ENCODE measurements at places on chromosomes 7 and 10.

- no peak for DNase-seq
Measured at GRCh38 chr7:14207138-14207537, 217.7 kb upstream of the ETV1 start.

DNA sequence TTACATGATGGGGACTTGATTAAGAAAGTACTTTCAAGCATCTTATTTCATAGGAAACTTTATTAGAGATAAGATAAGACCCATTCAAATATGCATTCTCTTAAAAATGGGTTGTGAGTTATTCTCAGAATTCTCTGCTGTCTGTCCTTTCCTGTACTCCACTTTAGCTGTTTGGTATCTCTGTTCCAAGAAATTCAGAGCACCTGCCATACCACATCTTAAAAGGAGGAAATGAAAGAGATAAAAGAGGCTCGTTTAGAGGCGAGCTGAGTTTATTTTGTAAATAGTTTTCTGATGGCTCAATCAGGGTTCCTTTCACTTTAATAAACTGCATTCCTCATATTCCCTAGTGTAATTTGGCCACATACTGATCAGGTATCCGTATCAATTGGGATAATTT is 87.2 kb downstream of the MDFIC start:
- no peak for DNase-seq

GRCh38 chr10:33134011-33134751 is 176.2 kb upstream of the ITGB1 start:
- peak; percentile 67 for DNase-seq

GRCh38 chr7:156139112-156139511 is 326.8 kb upstream of the SHH start:
- DNase-seq, result no peak

DNA sequence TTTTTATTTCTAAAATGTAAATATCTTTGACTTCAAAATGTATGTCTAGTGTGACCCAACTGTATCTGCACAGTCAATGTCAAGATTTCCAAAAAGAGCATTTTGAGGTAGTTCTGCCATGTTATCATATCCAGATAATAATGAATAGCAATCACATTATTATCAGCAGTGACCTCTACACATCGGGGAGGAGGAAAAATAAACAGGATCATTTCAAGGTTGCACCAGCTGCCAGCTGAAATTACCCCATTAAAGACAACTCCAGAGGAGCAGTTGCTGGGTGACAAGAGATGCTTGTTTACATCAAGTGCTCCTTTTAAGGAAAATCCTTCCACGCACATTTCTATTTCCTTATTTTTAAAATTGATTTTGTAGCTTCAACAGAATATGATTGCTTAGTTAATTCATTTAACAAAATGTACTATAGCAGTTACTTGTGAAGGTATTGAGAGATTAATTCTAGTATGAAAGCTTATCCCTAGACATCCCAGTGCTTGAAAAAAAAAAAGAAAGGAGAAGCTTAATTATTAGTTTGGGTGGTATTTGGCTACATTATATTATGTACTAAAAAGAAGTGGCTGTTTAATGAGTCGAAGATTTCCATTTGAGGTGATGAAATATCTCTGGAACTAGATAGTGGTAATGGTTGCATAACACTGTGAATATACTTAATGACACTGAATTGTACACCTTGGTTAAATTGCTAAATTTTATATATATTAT is 19.3 kb upstream of the SLC35G1 start:
- DNase-seq, result no peak

- DNase-seq, result no peak
Measured at GRCh38 chr7:114687238-114687637, 234.7 kb upstream of the MDFIC start.

DNA sequence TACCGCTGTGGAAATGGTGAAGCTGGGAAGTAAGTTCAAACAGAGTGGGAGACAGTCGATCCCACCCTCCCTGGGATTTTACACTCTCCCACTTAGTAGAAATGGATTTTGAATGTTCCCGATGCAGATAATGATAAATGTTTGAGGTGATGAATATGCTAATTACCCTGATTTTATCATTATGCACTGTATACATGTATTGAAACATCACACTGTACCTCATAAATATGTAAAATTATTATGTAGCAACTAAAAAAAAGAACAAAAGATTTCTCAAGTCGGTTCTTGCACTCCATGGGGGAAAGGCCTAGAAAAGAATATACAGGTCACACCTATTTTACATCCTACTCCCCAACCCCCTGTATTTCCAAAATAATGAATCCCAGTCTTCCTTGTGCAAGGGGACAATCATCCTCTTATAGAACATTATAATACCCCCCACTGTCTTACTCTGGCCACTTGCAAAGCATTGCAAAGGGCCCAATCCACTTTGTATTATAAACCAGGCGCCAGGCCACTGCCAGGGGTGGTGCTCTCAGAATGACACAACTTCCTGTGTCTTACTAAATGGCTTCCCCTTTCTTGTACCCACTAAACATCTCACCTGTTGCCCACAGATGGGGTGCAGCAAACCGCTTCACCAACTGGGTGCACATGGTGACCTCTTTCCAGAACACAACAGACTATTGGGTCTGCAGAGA is 20.6 kb upstream of the OR2AE1 start:
- DNase-seq, result no peak

- no peak for DNase-seq
Measured at GRCh38 chr10:3530346-3530745, 254.7 kb downstream of the KLF6 start.

- no peak for DNase-seq
Measured at GRCh38 chr7:155856656-155857055, 44.4 kb upstream of the SHH start.

DNA sequence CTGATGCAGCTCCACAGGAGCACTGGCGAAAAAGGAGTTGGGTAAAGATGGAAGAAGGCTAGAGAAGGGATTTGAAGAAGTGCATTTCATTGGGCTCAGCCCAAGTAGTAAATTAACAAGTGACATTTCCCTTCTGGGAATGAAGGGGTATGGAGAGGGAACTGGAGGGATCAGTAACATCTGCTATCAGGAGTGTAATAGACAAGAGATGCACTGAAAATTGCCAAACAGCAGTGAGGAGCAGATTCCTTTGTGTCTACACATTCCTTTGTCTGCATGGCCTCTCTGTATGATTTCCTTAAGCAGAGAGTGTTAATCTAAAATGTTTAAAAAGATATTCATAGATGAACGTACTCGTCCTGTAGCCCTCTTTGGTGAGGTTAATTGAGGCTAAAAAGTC is 148.2 kb upstream of the FERD3L start:
- DNase-seq, result no peak

- no peak for DNase-seq
Measured at GRCh38 chr10:2949948-2950354, 117.4 kb upstream of the PFKP start.

DNA sequence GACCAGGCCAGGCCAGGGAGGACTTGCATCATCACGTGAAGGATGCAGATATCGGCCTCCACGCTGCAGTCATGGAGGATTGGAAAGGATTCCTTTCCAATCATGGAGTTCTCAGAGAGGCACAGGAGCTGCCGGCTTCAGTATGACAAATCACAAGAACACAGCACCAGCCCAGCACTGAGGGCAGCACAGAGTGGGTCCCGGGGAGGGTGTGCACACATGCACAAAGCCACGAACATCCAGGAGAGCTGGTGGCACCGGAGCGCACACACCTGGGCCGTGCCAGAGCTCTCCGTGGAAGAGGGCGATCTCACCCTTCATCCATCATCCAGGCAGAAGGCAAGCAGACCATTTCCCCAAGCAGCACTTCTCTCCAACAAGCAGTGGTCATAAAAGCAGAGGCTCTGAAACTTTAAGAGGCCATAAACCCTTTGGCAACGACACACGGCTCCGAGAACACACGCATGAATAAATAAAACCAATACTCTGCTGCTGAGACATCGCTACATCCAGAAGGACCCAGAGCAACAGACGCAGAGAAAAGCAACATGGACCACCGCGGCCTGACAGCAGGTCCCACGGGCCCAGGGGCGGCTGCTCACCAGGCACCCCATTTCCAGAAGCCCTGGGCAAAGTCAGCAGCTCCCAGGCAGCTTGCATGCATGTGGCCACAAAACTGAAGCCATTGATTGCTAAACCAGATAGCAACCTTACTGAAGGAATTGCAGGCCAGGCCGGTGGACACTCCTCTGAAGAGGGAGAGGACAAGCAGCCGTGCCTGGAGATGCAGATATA is 180.8 kb downstream of the USP6NL start:
- no peak for DNase-seq

- no peak for DNase-seq
Measured at GRCh38 chr7:90595801-90596670, at the start of gene CDK14. Gene CDK14, plus strand, starts transcription at chr7:90596321. Its CDS starts 307 bp downstream, at chr7:90596628.

DNA sequence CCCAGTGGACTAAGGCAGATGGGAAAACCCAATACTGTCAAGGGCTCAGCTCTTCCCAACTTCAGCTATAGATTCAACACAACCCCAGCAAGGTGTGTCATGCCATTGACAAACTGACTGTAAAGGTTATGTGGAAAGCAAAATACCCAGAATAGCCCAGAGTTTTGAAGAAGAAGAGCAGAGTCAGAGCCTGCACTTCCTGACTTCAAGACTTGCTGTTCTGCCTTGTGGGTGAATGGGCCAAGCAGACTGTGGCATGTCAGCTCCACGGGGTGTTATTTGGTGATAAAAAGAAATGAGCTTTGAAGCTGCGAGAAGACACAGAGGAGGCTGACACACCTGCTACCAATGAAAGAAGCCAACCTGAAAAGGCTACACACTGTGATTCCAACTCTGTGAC is 89.7 kb downstream of the NKX6-2 start:
- no peak for DNase-seq

DNA sequence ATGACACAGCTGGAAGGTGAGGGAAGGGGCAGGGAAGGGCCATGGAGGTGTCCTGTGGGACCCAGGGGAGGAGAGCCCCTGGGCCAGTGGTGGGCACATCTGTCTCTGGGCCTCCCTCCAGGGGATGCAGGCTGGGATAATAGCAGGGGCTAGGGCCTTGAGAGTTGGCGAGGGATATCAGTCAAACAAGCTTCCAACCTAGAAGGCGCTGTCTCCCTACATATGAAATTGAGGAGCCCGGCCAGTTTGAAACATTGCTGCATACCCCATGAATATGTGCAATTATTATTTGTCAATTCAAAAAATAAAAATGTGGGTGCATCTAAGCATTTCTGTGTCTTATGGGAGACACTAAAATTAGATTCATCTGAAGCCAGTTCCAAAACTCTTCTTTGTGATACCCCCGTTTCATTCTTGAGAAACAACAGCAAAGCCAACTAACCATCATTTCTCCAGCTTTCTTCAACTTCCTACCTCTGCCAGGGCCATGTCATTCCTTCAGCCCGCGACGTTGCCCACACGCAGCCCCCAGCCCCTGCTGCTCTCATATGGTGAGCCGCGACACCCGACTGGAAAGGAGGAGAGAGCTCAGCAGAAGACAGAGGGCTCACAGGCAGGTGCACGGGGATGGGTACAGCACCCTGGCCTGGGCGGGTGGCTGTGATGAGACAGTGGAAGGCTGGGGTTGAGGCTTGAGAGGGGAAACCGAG is 418.7 kb downstream of the GLRX3 start:
- DNase-seq, result no peak

GRCh38 chr7:99196536-99197258 is 11.2 kb downstream of the KPNA7 start:
- DNase-seq, result no peak

DNA sequence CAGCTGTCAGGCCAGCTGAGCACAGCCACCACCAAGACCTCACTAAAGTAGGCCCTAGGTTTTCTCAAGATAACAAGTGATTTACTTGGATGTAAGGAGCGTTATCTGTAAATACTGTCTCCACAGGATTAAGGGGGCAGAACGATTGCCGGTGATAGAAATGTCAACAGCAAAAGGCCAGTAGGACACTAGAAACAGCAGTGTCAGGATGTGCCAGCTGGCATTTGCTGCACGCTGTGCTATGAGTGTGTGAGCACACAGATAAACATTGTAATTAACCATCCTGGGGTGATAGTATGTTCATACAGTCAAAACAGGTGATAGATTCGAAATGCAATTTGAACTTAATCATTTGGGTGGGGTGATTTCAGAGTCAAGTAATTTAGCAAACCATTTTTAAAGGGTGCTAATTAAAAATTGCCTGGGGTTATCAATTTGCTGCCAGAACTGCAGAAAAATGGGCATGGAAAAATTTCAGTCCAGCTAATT is 36.3 kb upstream of the NOBOX start:
- DNase-seq, result no peak

- DNase-seq, result no peak
Measured at GRCh38 chr10:98469001-98469931, 22.5 kb upstream of the HPS1 start.

DNA sequence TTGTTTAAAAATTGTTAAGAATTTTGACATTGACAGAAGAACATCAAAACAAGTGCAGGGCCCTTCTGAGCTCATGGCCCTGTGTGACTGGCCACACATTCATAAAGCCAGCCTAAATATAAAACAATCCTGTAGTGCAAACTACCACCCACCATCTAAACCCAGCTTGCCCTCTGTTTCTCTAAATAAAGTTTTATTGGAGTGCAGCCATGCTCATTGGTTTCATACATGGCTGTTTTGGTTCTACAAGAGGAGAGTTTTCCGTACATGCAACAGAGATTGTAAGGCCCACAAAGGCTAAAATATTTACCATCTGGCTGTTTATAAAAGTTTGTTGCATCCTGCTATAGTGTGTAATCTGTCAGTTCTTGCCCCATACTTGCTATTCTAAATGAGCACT is 54.6 kb upstream of the TRIM24 start:
- no peak for DNase-seq

- peak; percentile 66 for DNase-seq
Measured at GRCh38 chr10:102225646-102226541, at the start of gene ELOVL3. Gene ELOVL3, plus strand, starts transcription at chr10:102226299. Its CDS starts 250 bp downstream, at chr10:102226549.

- DNase-seq, result no peak
Measured at GRCh38 chr10:82938331-82938730, 1063.3 kb downstream of the NRG3 start.

GRCh38 chr7:44563171-44563679 is 10.5 kb downstream of the DDX56 start:
- no peak for DNase-seq

DNA sequence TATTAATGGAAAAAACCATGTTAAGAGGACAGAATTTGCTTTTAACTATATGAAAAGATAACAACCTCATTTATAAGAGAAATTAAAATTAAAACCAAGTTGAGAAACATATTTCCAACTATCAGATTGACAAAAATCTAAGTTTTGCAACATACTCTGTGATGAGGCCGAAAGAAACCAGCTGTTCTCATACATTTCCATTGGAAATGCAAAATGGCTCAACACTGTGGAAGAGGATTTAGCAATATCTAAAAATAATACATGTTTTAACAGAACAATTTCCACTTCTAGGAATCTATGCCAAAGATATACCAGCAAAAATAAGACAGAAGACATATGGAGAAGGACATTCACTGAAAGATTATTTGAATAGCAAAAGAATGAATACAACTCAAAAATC is 268.8 kb downstream of the DYNC1I1 start:
- no peak for DNase-seq

GRCh38 chr10:79241990-79242619 is 105.2 kb upstream of the PPIF start:
- no peak for DNase-seq

GRCh38 chr7:81845744-81846241 is 75.9 kb upstream of the HGF start:
- DNase-seq, result no peak

GRCh38 chr7:93921607-93922566 is at the start of gene GNG11:
Gene GNG11, plus strand, starts transcription at chr7:93921735. Its CDS starts 403 bp downstream, at chr7:93922138.
- no peak for DNase-seq
